ENCODE measurements at places on chromosomes 3 and 15.

GRCh38 chr3:905217-905616 is 187.6 kb upstream of the CNTN6 start:
- DNase-seq: no peak

- no peak for DNase-seq
These were observed 666 bp upstream of the SEMA3F start for GRCh38 chr3:50154476-50154839.

GRCh38 chr3:61632568-61633175 is 71.3 kb downstream of the PTPRG start:
- DNase-seq: peak; percentile 17

GRCh38 chr15:65791335-65792137 is 557 bp downstream of the DENND4A start:
- no peak for DNase-seq

DNA sequence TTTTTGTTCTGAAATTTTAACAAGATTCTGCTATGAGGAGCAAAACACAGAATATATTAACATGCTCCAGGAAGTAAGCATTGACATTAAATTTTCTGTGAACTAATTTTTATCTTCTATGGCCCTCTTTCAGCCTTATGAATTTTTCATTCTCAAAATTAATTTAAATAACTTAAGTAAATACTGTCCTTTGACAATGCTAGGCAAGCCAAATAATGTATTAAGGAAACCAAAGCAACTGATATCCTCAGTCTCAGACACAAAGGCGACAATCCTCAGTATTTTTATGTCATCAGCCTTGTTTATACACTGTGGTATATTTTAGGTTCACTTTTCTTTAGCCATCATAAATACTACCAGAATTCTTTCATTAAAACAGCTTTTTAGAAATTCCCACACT is 159.8 kb downstream of the CGGBP1 start:
- DNase-seq: no peak

DNA sequence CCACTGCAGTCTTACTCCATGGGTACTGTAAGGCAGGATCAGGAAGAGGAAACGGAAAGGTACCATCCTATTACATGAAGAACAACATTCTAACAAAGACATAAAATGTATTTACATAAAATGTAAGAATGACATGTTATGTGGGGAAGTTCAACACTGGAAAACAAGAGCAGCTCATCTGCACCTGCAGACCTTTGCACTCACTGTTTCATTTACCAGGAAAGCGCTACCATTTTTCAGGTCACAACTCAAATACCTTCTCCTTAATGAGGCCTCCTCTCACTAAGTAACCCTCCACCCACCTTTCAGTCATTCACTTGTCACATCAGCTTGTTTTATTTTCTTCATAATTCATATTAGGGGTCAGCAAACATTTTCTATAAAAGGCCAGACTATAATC is 2.6 kb downstream of the TMCC1 start:
- no peak for DNase-seq

- no peak for DNase-seq
These were observed 5.3 kb downstream of the BDH1 start for GRCh38 chr3:197550489-197550888.

DNA sequence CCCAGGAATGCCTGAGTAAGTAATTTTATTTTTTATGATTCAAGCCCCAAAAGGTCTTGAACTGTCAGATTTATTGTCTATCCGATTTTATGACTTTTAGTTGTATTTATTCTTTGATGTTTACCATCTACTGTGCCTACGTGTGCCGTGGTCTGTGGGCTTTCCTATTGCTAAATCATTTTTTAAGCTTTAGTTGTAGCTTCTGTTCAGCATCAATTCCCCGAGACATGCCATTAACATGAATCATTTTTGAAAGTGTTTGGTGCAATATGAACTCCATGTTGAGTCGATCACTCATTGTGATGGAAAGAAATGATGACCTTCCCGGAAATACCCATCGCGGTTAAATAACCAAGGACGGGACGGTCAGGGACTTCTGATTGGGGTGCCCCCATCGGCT is 268.7 kb upstream of the THRB start:
- DNase-seq: no peak

GRCh38 chr3:37594873-37595783 is 266.6 kb upstream of the CTDSPL start:
- DNase-seq: no peak

- DNase-seq: no peak
These were observed 114.5 kb upstream of the TNIK start for GRCh38 chr3:171574556-171575240.

DNA sequence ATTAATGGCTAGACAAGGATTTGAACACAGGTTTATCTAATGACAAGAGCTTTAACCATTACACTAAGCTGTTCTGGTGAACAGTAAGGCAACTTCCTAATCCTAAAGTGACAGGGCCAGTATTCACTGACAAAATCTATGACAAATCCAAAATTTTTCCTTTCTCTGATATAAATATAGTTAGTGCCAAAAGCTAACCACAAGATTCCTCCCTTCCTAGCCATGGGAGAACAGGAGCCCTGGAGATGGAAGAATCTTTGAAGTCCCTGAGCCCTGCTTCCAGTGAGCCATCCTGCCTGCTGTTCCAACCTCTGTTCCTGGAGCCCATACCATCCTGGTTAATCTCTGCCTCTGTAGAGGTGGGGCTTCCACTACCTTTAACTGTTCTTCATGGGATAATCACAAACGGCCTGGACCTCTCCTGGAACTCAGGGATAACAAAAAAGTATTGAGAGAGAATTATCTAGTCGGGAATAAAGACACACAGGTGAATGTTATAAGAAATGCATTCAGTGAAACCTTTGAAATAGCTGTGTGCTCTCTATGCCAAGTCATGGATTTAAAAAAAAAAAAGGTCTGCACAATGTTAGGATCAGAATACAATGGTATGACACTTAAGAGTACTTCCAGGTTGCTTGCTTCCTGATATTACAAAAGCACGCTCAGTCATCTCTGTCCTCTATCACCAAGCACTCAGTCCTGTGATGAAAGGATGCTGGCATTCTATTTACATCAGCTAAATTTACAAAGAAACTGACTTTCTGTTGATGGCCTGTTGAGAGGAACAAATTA is 235.8 kb downstream of the SUCLG2 start:
- DNase-seq: no peak

DNA sequence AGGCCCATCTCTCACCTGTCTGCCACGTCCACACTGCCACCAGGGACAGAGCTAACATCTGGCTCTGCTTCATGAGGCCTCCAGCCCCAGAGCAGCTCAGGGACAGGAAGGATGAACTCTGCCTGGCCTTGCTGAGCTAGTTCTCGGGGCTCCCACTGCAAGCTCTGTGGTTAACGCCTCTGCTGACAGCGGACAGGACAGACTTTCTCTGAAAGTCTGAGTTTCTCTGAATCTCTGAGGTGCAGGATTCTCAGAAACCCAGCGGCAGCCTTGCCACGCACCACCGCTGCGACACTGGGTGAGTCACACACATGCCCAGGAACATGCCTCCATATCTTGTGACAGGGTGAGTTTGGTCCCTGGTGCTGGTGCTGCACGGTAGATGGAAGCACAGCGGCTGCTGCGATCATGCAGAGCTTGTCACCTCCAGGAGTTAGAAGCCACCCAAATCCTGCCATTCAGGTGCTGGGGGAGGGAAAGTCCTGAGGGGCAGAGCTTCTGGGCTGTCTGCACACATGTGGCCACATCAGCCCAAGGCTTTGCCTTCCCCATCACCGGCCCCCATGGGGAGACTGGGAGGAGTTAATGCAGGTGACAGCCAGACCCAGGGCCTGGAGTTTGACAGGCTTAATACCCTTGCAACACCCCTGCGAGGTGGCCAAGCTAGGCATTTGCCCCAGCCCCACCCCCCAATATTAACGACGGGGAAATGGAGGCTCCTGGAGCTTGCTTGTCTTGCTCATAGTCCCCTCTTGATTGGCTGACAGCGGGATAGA is 267.0 kb downstream of the PLCL2 start:
- DNase-seq: no peak

- no peak for DNase-seq
These were observed 9.0 kb downstream of the ACP3 start for GRCh38 chr3:132326251-132326650.

GRCh38 chr15:40569129-40569953 is at the start of gene RPUSD2:
RPUSD2 (plus strand) TSS chr15:40569299; CDS start chr15:40569338, 39 bp downstream.
- DNase-seq: peak; percentile 68

GRCh38 chr15:96692826-96693225 is 362.3 kb downstream of the NR2F2 start:
- no peak for DNase-seq

DNA sequence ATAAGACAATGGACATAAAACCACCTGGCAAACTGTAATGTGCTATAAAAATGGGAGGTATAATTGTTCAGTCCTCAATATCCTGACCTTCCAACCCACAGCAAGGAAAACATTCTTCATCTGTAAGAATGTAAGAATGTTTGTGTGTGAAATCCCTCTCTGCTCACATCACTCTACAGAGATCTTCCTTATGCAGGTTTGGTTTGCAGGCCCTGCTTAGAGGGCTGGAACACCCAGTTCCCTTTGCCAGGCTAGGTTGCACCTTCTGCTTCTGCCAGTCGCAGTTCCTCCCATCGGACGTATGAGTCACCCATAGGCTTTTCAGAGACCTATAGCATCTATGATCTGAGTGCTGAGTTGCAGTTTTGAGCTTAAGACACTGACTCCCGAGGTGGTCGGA is 24.1 kb upstream of the MINAR1 start:
- no peak for DNase-seq

GRCh38 chr15:84910928-84911623 is 26.6 kb downstream of the SLC28A1 start:
- DNase-seq: no peak

DNA sequence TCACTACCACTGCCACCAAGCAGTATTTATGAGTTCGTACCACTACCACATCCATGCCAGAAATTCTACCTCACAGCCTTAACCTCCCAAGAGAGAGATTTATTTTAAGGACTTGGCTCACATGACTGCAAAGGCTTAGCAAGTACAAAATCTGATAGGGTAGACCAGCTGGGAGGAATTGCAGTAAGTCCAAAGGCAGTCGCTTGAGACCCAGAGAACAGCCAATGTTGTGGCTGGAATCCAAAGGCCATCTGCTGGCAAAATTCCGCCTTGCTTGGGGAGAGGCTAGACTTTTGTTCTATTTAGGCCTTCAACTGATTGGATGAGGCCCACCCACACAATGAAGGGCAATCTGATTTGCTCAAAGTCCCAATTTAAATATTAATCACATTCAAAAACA is 101.4 kb upstream of the STT3B start:
- DNase-seq: no peak

- DNase-seq: no peak
These were observed 69.2 kb downstream of the KLHL25 start for GRCh38 chr15:85725564-85725963.

DNA sequence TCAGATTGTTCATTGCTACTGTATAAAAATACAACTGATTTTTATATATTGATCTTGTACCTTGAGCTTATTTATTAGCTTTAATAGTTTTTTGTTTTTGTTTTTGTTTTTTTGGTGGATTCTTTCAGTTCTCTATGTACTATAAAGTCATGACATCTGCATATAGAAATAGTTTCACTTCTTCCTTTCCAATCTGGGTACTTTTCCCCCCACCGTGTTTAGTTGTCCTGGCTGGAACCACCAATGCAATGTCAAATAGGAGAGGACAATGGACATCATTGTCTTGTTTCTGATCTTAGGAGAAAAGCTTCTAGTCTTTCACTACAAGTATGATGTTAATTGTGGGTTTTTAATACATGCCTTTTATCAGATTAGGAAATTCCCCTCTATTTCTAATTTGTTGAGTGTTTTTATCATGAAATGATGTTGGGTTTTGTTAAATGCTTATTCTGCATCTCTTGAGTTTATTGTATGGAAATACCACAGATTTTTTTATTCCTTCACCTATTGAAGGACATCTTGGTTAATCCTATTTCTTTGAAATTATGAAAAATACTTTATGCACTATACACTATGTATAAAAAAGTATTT is 2.8 kb upstream of the XCR1 start:
- no peak for DNase-seq

- DNase-seq: no peak
These were observed 18.2 kb downstream of the PTH1R start for GRCh38 chr3:46895761-46896160.

DNA sequence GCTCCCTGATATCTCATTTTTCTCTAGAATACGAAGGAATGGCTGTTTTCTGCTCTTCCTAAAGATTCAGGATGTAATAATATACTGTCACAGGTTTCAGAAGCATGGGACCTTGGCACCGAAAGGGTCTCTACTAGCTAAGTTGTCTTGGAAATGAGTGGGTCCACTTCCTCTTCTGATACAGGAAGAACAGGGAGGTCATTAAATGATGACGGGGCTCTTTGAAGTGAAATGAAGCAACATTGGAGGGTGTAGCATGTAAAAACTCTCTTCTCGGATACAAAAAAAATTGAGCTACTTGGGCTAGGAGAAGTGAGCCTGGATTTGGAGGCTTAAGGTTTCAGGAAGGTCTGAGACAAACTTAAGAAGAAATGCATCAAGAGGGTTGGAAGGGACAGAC is 349.8 kb upstream of the TPRG1 start:
- DNase-seq: no peak

DNA sequence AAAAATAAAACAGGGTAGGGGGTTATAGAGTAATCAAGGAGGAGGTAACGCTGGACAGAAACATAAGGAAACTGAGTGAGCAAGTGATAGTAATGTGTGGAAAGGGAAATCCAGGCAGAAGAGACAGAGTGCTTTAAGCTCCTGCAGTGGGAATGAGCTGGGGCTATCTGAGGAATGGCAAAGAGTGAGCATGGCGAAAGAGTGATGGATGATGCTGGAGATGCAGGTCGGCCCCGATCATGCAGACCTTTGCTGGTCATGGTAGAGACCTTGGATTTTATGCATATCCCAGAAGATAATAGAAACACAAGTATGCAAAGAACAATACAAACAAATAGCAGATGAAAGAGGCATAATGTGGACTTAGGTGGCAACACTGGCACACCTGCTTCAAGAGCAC is 26.0 kb upstream of the ACAP2 start:
- no peak for DNase-seq

- DNase-seq: no peak
These were observed 644 bp upstream of the NGLY1 start for GRCh38 chr3:25783661-25784512.

DNA sequence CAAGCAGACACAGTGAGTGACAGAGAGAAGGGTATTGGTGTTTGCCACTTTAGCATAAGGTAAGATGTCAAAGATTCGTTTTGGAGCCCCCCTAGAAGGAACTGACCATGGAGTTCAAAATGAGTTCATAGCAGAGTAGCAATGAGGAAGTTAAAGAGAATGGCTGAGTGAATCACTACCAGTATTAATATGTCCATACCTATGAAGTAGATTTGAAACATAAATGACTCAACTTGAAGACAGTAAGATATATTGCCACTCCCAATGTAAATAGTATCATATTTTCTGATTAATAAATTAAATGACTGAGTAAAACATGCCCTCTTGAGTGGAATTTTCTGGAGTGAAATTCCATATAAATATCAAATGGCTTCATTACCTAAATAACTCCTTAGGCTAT is 675.1 kb downstream of the NLGN1 start:
- DNase-seq: no peak
